ENCODE measurements at places on chromosomes 3 and 15.

GRCh38 chr15:71011503-71012155 lies 103.6 kb upstream of the THSD4 start:
- DNase-seq = no peak

DNA sequence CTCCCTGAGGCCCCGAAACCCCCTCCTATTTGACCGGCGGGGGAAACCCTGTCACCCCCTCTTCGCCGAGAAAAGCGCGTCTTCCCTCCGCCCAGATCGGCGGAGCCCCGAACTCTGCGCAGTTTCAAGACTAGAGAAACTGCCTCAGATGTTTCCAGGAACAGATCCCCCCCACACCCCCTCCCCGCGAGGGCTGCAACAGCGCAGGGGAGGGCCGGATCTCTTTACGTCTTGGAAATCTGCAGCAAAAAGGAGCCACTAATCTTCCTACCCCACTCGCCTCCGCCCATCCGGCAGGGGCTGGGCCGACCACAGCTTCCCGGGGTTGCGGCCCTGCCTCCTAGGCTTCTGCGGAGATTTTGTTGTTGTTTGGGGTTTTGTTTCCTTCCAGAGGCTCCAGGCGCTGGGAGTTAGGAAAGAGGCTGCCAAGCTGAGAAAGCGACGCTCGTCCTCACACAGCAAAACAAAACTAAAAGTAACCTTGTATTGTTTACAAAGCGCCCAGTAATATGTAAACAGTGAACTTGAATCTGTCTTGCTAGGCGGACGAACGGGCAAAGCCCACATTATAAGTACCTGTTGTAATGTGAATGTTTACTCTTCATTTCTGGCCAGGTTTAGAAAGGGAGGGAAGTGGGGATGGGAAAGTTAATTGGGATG lies 2.2 kb downstream of the FOXB1 start:
- no peak for DNase-seq

- no peak for DNase-seq
Observed at GRCh38 chr3:107412376-107412775, 35.1 kb downstream of the CCDC54 start.

- no peak for DNase-seq
Observed at GRCh38 chr15:34297059-34297458, 40.5 kb downstream of the SLC12A6 start.

GRCh38 chr15:96345560-96346399 lies 15.3 kb downstream of the NR2F2 start:
- peak; percentile 88 for DNase-seq
